ENCODE measurements at places on chromosomes 13 and 19.

GRCh38 chr19:43310221-43310620 is 40.9 kb upstream of the PSG9 start:
- DNase-seq: no peak

- DNase-seq: no peak
These were observed 15.4 kb downstream of the ANKRD24 start for GRCh38 chr19:4197625-4198466.

GRCh38 chr19:45990113-45990728 is 5.0 kb upstream of the CCDC61 start:
- DNase-seq: no peak

- DNase-seq: no peak
These were observed 4.9 kb upstream of the OR10H2 start for GRCh38 chr19:15722956-15723355.

- DNase-seq: no peak
These were observed 5.3 kb downstream of the GNG8 start for GRCh38 chr19:46630586-46631205.

GRCh38 chr19:2648528-2648937 is 54.0 kb downstream of the GNG7 start:
- peak; percentile 78 for DNase-seq

DNA sequence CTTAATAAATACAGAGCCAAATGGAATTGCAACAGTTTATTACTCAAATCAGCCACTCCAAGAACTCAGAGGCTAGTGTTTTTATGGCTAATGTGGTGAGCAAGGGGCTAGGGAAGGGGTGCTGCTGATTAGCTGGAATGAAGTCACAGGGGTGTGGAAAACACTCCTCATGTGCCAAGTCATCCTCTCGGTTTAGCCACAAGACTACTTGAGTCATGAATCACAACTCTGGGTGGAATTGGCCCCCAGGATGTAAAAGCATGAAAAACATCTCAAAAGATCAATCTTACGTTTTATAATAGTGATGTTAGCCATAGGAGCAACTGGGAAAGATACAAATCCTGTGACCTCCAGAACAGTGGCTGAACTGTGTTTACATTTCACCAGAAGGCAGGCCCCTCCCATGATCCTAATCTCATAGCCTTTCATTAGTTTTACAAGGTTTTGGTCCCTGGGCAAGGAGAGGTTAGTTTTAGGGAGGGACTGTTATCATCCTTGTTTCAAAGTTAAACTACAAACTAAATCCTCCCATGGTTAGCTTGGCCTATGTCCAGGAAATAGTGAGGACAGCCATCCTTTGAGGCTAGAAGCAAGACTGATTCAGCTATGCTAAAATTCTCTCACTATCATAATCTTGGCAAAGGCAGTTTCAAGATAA is 2020.1 kb upstream of the PCDH20 start:
- no peak for DNase-seq

DNA sequence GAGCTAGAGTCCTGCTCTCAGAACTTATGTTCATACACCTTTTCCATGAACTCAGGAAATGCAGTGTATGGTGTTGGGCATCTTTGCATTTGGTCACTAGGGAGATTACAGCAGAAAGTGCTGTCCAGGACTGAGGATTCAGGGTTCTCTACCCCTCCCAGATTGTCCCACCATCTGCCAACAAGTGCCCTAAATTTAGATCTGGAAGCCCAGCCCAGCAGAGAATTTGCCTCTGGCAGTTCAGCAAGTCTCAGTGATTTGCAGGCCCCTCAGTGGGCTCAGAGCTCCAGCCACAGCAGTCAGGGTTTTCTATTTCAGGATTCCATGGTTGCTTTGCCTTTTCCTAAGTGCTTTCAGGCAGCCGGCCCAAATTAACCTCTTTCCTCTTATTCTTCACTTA is 23.4 kb downstream of the CNFN start:
- no peak for DNase-seq

- no peak for DNase-seq
These were observed 338.0 kb downstream of the TEX29 start for GRCh38 chr13:111658145-111659100.

GRCh38 chr13:111515307-111515617 is 194.8 kb downstream of the TEX29 start:
- DNase-seq: no peak

- no peak for DNase-seq
These were observed 46.5 kb downstream of the UTP14C start for GRCh38 chr13:52070929-52071523.

DNA sequence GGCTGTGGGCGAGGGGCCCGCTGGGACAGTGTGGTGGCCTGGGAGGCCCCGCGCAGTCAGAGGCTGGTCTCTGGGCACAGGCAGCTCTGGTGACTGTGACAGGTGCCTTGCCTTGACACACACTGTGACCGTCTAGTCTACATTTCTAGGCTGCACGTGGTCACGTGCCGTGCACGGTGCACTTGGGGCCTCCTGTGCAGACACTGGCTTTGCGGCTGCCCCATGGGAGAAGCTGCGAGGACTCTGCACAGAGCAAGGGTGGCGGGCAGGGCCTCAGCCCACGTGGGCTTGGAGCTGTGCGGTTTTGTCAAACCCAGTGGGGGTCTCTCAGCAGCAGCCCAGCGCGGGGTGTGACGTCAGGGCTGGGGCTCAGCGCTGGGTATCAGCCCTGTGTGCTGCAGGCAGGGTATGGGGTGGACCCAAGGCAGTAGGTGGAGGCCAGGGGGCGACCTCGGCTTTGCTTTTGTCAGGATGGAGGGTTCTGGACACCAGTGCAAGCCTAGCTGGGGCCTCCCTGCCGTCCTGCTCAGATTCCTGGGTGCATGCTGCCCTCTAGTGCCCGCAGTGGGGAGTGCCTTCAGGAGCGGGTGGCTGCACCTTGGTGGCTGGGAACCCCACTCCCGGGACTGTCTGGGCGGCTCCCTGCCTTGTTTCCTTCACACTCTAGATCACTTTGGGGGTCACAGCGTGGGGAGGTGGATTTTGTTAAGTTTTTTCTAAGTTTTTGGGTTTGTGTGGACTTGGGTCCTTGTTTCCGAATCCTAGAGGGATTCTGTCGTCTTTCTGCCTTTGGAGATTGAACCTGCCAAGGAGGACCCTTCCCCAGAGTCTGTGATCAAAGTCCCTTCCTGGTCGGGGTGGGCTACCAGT is 62.6 kb downstream of the KDM4B start:
- DNase-seq: peak; percentile 89

DNA sequence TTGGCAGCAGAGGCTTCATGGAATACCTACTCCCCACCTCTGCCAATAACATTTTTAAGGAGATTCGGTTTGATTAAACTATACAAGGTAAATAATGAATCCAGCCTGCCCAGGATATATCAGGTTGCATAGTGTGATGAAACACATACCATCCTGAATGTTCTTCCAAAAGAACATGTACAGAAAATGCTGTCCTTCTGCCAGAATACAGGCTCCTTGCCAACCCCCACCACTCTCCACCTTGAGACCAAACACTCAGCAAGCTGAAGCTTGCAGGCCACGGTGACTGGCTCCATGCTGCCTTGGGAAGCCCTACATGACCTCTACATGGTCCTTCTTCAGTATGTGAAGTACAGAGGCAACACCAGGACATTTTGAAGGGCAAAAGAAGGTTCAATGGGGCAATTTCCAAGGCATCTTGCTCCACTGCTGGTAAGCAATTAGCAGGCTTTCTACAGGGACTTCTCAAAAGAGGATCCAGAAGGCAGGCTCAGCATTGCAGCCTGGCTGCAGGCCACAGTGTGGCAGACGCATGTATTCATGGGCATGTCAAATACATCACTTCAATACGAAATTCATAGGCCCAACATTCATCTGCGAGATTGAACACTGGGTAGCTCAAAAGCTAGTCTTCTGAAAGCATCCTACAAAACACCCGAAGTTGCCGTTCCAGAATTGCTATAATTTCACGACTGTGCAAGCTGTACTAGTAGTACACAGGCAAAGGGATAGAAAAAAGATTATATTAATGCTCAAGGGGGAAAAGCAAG is 62.4 kb upstream of the SERP2 start:
- no peak for DNase-seq

- DNase-seq: no peak
These were observed 1423.8 kb upstream of the MIR17HG start for GRCh38 chr13:89923736-89924135.

DNA sequence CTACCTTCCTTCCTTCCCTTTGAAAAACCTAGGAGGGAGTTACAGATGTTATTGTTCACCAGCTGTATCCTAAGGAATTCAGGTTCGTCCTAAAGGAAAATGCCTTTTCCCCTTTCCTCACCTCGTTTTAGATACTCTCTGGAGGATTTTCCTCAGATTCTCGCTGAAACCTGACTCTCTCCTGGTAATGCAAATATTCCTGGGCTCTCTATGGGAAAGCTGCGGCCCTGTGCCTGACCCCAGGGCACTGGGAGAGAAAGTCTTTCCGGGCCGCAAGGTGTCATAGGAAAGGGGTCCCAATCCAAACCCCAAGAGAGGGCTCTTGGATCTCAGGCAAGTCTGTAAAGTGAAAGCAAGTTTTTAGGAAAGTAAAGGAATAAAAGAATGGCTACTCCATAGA is 13.1 kb upstream of the OR1M1 start:
- no peak for DNase-seq

DNA sequence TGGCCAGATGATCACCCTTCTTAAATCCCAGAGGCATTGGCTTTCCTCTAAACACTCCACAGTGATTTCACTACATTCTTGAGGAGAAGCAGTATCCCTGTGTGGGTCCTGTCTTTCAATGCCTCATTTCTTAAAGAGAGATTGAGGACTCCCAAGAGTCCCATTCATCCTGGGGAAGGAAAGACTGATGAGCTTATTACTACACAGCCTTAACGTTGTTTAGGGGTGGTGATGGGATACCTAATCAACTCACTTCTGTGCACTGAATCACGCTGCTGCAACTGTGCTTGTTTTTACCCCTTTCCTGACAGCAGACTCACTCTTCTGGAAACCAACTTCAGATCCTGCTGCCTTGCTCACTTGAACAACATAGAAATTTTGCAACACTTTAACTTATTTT is 203.1 kb downstream of the RGCC start:
- DNase-seq: no peak

DNA sequence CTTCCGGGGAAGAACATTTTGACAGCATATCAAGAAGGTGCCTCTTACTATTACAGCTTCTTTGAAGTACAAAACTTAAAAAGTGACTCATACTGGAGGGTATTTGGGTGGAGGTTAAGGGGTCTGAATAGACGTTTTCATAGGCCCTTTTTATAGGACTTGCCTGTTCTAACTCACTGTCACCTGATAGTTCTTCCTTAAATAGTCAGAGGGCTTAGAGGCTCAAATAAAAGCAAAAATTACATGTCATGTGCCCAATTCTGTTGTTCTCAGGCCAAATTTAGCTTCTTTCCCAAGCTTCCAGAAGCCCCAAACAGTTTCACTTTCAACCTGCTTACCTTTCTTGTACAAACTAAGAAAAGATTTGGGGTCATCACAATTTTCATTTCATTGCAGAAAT is 16.1 kb upstream of the SLC46A3 start:
- no peak for DNase-seq

DNA sequence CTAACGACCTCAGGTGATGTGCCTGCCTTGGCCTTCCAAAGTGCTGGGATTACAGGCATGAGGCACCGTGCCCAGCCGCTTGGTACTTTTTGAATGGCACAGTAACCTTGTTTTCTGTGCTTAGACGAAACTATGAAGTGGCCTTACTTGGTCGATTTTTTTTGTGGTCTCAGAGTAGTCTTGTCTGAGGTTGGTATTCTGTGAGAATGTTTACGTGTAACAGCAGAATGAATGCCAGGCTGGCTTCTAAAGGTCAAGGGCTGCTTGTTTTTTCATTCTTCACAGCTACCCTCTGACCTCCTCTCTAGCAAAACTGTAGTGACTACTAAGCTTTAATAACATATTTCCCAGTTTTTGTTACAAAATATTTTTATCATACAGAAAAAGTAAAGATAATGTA is 313.3 kb downstream of the GPC6 start:
- DNase-seq: no peak

DNA sequence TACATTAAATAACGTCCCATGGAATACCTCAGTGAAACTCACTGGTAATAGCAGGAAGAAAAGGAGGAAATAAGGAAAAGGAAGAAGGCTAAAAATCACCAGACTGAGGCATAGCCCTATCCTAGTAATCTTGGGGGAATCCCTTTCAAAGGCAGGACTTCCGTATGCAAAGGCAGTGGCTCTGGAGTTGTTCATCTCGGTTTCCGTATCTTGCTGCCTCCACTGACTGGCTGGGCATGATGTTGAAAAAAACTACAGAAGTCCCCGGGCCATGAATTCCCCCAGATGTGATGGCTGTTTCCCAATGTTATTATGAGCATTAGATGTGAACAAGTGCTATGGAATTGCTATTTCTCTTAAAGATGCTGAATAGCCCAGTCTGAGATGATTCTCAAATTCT is 5.5 kb downstream of the FPR2 start:
- DNase-seq: no peak

DNA sequence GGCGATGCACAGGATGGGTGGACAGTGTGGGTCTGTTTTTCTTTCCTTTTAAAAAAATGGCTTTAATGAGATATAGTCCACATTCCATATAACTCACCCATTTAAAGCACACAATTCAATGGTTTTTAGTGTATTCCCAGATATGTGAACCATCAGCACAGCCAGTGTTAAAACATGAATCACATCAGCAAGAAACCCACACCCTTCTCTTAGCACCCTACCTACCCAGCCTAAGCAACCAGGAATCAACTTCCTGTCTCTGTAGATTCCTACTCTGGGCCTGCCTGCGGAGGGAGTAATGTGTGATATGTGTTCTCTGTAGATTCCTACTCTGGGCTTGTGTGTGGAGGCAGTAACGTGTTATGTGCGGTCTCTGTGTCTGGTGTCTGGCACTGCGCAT is 11.9 kb downstream of the TMEM255B start:
- no peak for DNase-seq

DNA sequence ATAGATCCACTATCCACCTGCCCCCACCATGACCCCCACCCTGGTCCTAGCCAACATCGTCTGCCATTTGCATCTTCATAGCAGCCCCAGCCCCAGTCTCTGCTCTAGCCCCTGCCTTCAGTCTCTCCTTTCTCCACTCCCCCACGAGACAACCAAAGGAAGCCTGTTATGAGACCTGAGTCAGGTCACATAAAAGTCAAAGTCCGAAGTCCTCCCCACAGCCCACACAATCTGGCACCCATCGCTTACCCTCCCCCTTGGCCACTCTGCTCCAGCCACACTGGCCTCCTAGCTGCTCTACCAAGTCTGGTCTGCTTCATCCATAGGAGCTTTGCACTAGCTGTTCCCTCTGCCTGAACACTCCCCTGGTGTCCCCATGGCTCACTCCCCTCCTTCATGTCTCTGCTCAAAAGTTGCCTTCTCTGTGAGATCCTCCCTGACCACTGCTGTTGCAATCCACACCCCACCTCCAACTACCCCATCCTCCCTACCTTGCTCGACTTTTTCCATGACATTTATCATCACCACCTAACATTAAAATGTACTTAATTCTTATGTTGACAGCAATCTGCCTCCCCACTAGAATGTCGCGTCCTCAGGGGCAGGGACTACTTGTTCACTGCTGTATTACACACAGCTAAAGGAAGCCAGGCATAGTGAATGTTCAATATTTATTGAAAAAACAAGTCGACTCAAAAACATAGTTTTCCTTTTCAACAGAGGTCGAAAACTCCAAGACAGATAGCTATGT is 1.2 kb upstream of the PLEKHG2 start:
- DNase-seq: no peak

- no peak for DNase-seq
These were observed 2.7 kb upstream of the ELAVL3 start for GRCh38 chr19:11483366-11484111.

GRCh38 chr19:16391301-16392055 is 66.9 kb downstream of the KLF2 start:
- no peak for DNase-seq

- no peak for DNase-seq
These were observed 184.2 kb downstream of the ABCC4 start for GRCh38 chr13:95117092-95117491.

All from left ventricle myocardium superior (tissue), 1 donor.